ENCODE measurements at places on chromosomes 5 and 9.

DNA sequence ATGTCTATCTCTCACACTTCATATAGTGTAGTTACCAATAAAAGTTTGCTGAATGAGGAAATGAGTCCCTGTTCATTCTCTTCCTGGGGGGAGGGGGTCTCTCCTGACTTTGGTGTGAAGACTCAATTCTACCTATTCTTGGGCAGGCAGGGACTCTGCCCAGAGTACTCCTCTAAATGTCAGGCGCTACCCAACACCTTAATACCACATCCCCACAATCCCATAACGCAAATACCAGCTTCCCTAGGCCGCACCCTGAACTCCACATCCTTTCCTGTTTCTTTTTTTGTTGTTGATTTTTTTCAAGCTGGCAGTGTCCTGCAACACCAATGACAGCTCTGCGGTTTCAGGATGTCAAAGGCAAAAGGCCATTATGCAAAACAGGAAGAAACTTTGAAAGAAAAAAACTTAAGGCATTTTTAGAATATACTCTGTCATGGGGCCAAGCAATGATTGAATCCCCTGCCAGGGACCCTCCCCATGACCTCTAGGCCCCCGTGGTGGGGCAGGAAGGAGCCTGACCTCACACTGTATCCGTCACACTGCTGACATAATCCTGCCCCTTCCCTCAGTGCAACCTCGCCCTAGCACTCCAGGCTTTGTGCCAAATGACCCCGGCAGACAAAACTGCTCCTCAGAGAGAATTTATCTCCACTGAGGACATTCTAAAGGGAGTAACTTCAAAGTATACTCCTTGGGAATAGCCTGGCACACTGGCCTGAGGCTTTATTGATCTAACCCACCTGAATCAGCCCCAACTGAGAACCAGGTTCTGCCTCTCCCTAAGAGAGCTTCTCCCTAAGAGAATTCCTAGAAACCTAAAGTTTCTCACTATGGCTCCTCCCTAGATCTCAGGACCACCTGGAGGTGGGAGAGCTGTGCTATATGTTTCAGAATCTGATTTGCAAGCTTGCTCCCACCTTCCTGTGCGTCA is 8.0 kb downstream of the B4GALT1 start:
- no peak for DNase-seq

- DNase-seq, result no peak
Measured at GRCh38 chr9:18596920-18597319, 123.0 kb downstream of the ADAMTSL1 start.

GRCh38 chr5:165882099-165882498 is 2376.7 kb downstream of the MAT2B start:
- DNase-seq, result no peak

DNA sequence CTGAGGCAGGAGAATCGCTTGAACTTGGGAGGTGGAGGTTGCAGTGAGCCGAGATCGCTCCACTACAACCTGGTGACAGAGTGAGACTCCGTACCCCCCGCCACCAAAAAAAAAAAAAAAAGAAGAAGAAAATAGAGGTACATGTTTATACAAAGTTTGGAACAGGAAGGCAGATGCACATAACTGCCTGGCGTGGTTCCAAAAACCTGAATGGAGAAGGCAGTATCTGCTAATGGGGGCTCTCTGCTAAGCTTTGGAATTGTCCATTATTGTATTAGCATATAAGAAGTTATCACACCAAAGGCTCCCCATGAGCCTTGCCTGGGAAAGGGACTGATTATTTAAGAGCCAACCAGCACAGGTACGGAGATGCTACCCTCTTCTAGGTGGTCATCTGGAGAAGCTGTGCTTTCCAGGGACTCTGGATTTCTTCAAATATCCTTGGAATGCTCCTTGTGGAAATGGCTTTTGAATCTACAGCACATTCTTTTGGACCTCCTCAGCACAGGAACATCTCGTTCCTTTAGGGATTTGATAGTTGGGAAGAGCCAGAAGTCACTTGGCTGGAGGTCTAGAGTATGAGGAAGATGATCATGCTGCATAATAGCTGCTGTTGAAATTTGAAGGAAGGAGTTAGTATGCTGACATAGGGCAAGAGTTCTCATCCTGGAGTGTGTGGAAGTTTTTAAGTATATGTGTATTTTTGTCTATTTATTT is 42.5 kb upstream of the ABCA1 start:
- no peak for DNase-seq

- no peak for DNase-seq
Measured at GRCh38 chr9:101586651-101587050, 8.1 kb downstream of the PPP3R2 start.

DNA sequence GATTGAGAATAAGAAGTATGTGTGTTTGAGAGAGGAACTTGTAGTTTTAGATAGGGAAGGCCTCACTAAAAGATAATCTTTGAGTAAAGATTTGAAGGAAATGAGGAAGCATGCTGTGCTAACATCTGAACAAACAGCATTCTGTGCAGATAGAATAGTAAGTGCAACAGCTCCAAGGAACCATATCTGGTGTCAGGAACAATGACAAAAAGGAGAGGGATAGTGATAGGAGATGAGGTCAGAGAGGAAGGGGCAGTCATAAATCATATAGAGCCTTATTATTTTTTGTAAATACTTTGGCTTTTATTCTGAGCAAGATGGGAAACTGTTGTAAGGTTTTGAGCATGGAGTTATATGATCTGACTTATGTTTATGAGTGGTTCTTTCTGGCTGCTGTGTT is 3.8 kb downstream of the MRPL22 start:
- DNase-seq, result no peak

GRCh38 chr5:83865579-83865978 is 144.9 kb upstream of the HAPLN1 start:
- DNase-seq, result no peak

GRCh38 chr5:140246378-140247122 is 56.4 kb downstream of the PFDN1 start:
- DNase-seq, result no peak

DNA sequence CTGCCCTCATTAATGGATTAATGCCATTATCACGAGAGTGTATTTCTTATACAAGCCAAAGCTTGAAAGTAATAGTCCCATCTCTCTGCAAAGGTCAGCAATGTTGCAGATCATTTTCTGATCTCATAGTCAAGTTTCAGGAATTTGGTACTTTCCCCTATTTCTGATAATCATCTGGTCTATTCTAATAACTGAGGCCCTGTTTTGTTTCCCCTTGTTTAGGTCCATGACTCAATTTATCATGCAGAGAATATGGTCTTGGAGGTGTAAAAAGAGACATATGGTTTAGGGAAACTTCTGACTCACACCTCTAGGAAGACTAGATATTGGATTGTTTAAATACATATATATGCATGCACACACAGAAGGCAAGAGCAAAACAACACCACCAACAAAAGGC is 339.3 kb upstream of the NUDT12 start:
- no peak for DNase-seq

- DNase-seq, result no peak
Measured at GRCh38 chr5:32276173-32276853, 36.4 kb downstream of the MTMR12 start.

DNA sequence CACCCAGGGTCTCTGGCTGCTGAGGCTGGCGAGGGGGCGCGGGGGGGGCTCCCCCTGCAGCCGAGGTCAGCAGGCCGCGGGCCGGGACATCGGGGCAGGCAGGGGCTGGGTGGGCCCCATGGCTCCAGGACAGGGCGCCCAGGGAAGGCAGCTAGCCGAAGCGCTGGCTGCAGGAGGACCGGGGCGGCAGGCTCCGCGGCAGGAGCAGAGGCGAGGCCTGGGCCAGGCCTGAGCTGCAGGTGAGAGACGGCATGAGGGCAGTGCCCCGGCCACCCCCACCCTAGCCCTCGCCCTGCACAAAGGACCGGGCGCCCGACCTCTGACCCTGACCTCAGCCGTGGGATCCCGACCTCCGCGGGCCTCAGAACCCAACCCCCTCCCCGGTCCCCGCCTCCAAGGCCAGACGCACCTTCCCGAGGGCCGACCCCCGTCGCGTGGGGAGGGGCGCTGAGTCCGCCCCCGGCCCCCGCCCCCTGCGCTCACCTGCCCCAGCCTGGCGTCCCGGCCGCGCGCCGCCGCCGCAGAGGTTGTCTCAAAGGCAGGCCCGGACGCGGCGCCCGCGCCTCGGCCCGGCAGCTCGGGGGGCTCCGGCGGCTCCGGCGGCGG is 431 bp downstream of the RNF208 start:
- DNase-seq, result no peak

GRCh38 chr9:36268007-36268427 is 9.8 kb upstream of the GNE start:
- DNase-seq, result no peak

DNA sequence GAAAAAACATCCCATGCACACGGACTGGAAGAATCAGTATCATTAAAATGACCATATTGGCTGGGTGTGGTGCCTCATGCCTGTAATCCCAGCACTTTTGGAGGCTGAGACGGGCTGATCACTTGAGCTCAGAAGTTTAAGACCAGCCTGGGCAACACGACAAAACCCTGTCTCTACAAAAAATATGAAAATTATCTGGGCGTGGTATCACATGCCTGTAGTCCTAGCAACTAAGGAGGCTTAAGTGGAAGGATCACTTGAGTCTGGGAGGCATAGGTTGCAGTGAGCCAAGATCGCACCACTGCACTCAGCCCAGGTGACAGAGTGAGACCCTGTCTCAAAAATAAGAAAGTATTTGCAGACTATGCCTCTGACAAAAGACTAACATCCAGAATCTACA is 68.4 kb downstream of the TTC39B start:
- no peak for DNase-seq

GRCh38 chr5:78109891-78110324 is 184.6 kb downstream of the AP3B1 start:
- DNase-seq, result no peak

- DNase-seq, result no peak
Measured at GRCh38 chr5:74162524-74162923, 478.0 kb downstream of the ENC1 start.

- DNase-seq, result no peak
Measured at GRCh38 chr5:64914396-64914795, 145.7 kb downstream of the CWC27 start.

- no peak for DNase-seq
Measured at GRCh38 chr9:15403155-15403554, 19.5 kb upstream of the SNAPC3 start.

- no peak for DNase-seq
Measured at GRCh38 chr5:177973066-177973635, 22.9 kb downstream of the PROP1 start.

DNA sequence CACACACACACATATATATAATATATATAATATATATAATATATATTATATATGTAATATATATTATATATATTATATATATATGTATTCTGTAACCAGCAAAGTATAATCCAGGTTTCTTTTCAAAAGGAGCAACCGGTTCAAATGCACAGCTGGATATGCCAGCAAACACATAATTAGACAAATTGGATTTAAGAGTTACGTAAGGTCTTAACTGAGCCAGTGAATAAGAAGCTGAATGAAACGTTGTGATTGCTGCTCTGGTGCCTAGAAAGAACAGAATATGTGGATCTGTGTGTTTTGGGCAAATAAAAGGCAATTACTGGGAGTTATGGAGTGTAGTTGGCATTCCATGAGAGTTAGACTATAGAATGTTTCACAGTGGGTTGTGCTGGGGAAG is 178.1 kb downstream of the SLF1 start:
- no peak for DNase-seq

- no peak for DNase-seq
Measured at GRCh38 chr9:126428534-126429175, 102.0 kb downstream of the MVB12B start.

GRCh38 chr5:102481054-102481715 is 17.6 kb downstream of the SLCO6A1 start:
- peak; percentile 54 for DNase-seq

DNA sequence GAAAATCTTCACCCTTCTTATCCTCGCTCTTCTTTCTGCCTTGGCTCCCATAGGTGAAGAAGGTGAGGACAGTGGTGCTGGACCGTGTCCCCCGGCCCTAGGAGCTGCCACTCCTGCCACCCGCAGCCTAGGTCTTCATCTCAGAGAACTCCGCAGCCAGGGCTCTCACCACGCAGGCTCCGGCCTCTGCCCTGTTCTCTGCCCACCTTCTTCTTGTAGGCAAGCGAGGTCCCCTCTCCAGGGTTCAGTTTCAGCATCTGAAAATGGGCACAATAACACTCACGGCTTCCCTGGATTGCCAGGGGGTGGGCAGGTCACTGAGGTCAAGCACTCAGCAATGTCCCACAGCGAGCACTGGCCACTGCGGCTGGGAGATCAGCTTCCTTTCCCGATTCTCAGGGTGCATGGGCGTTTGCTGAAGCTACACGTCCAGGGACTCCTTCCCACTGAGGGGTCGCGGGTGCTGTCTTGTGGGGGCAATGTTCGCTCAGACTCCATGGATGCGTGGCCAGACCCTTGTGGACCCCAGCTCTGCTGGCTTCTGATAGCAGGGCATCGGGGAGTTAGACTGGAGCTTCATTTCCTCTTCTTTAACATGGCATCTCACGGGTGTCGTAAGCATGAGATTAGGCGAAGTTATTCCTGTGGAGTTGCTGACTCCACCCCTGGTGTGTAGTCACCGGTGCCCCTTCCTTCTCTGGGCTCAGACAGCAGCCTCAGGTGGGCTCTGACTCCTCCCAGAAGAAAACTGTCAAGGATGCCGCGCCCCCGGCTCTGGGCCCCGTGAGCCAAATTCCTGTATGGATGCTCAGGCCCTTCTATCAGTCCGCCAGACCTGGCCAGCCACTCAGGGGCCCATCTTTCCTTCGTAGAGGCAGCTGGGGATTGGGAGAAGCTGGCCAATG is 145.1 kb upstream of the IRX2 start:
- no peak for DNase-seq

- DNase-seq, result no peak
Measured at GRCh38 chr5:40871177-40871576, 30.0 kb downstream of the CARD6 start.

GRCh38 chr9:120350596-120350995 is 229.4 kb downstream of the CDK5RAP2 start:
- no peak for DNase-seq

GRCh38 chr9:131270171-131271015 is 5.9 kb downstream of the FAM78A start:
- no peak for DNase-seq

GRCh38 chr9:26956860-26957233 is 635 bp downstream of the IFT74 start:
- no peak for DNase-seq

DNA sequence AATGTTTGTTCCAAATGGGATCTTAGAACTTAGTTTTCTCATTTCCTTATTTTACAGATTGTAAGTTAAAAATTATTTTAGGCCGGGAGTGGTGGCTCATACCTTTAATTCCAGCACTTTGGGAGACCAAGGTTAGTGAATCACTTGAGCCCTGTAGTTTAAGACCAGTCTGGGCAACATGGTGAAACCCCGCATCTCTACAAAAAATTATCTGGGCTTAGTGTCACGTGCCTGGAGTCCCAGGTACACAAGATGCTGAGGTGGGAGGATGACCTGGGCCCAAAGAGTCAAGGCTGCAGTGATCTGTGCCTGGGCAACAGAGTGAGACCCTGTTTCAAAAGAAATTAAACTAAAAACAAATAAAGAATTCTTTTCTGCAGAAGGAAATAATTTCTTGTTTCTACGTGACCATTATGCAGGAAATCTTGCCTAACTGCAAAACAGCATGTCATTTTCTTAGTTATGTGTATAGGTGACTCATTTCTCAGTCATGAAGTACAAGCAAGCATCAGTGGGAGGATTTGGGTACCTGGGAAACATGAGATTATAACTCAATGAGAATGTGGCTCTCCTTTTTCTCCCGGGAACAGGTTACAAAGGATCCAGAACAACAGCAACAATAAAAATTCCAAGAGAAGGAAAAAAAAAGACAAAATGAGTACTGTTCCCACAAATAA is 375.1 kb upstream of the ST8SIA4 start:
- no peak for DNase-seq
